T-cell (primary cell): ENCODE measurements at places on chromosomes 3 and 15.
A peak's percentile ranks its signal among the peaks of the same experiment; 100 is the strongest.

- no peaks in the 10 kb centered on the region for H3K4me1 ChIP-seq
- no peaks in the 10 kb centered on the region for H3K27me3 ChIP-seq
- DNase-seq: no peak
- H3K27ac ChIP-seq: no peak overlapping the region
Observed at GRCh38 chr15:70149667-70150404, 52.1 kb upstream of the TLE3 start.

DNA sequence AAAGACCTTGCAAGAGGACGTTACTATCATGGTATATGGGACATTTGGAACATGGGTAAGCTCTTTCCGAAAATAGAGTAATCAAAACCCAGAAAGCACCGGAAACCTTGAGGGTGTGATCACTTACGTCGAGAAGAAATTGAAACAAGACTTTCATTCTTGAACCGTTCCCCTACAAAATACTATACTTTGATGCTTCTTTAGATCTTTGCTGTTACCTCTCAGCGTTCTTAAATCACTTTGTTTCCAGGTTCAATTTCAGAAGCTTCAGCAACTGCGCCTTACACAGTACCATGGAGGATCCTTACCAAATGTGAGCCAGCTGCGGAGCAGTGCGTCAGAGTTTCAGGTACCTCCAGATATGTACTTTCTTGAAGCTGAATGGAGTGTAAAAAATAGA is 10.1 kb downstream of the CRTC3 start:
- no peaks in the 10 kb centered on the region for H3K27me3 ChIP-seq
- peaks cover 30% of the 10 kb centered on the region for H3K4me1 ChIP-seq
- H3K4me3 ChIP-seq: peak overlapping the region; percentile 19
- peak overlapping the region; percentile 81 for H3K27ac ChIP-seq

DNA sequence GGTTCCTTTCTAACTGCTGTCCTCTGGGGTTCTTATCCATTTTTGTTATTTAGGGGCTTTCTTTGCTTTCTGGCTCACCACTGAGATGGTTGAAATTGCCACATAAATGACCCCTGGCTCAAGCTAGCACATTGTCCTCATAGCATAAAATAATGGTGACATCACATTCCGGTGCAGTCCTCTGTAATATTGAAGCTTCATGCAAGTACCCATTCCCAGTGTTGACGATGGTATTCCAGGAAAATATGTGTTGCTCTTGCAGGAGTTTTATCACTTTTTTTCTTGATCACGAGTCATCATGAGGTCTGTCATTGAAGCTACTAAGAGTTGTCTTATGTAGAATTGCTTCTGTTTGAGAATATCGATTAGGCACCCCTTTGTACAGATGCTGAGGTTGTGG is 56.1 kb downstream of the CRTC3 start:
- no peaks in the 10 kb centered on the region for H3K36me3 ChIP-seq
- no peak overlapping the region for H3K27ac ChIP-seq
- no peaks in the 10 kb centered on the region for H3K27me3 ChIP-seq
- no peak overlapping the region for H3K4me3 ChIP-seq

DNA sequence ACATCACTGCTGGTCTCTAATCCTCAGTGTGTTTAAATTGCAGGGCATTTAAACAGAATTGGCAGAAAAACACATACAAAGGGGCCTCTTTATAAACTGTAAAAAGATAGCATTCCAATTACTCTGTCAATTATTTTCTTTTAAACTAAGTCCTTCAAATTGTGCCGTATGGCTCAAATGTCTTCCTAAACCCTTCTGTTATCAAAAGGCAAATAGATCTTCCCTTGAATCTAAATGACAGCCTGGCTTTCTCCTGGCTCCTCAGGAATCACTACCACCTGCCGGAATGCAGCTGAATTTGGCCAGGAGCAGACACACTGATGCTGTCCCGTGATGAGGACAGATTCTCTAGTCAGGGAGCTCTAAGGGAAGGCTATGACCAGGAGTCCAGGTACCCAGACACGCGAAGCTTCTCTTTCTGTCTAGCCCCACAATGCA is 85.6 kb downstream of the IGF2BP2 start:
- H3K36me3 ChIP-seq: no peaks in the 10 kb centered on the region
- H3K4me1 ChIP-seq: no peaks in the 10 kb centered on the region
- no peak overlapping the region for H3K4me3 ChIP-seq
